GM12892 (cell line): ENCODE measurements at places on chromosomes 4 and X.

GRCh38 chrX:25531096-25531495, 515.3 kb upstream of the ARX start:
- no peak for DNase-seq

GRCh38 chrX:24899391-24899790, 116.4 kb downstream of the ARX start:
- no peak for DNase-seq

DNA sequence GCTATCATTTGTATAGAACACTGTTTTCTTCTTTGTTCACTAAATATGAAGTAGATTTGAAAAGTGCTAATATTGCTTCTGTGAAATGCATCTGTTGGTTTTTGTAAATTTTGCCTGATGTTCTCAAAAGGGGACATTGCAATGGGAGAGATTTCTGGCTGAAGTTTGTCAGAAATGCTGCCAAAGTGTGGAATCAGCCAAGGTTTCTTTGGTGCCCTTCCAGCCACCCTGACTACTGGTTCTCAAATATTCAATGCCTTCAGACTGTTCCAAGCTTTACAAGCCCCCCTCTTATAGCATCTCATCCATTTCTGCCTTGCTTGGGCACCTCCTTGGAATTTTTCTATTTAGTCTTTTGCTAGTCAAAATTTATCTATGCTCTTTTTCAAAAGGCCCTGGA, 60.6 kb upstream of the TMLHE start:
- DNase-seq, result no peak

DNA sequence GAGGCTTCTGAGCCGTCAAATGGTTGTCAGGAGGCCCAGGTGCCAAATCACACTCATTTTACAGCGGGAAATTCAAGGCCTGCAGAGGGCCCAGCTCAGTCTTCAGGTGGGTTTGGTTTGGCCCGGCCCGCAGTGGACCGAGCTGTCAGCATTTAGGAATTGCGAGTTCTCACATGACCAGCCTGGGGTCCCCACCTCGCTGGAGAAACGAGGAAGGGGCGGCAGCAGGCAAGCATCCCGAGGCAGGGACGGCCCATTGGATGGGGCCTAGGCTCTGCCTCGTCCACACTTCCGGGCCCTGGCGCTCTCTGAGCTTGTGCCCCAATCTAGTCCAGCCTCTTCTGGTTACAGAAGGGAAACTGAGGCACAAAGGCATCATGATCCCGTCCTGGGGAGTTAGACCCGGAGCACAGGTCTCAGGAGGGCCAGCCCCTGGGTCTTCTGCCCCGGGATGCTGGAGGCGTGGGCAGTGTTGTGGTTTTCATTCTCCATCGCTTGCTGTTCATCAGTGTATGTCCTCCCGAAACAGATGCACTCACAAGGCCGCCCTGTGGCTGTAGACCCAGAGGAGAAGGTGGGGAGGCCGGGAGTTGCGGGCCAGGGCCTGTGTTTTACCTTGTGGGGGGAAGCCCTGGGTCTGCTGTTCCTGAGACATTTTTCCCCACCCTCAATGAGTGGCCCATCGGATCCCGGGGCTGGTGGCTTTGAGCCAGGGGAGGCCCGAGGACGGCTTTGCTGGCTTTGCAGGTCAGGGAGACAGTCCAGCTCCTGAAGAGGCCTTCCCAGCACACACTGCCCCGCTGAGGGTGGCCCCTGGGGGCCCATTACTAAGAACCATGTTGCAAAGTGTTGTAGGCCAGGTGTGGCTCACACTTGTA, 8.9 kb downstream of the PSAPL1 start:
- DNase-seq, result no peak

GRCh38 chr4:8262637-8263322, 6.8 kb upstream of the HTRA3 start:
- no peak for DNase-seq

DNA sequence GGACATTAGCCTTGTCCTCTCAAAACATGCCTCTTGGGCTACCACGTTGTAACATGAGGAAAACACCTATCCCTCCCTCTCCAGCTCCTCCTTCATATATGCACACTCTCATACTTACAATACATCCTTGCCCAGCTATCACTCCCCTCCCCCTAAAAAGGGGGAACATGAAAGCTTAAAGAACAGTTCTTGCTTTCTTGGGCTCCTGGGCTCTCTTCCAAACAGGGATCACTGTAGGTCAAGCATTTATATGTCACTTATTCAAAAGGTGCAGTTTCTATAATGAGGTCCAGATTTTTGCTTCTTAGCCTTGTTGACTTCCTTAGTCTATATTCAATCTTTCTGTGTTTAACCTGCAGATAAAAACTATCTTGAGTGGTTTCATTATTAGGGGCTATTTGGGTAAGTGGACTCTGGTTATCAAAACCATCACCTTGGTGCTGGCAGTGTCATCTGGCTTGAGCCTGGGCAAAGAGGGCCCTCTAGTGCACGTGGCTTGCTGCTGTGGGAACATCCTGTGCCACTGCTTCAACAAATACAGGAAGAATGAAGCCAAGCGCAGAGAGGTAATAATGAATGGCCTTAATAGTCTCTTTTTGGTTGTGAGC, 119.4 kb downstream of the AKAP4 start:
- no peak for DNase-seq

GRCh38 chr4:109026588-109026987, 263.7 kb upstream of the ETNPPL start:
- DNase-seq, result no peak

DNA sequence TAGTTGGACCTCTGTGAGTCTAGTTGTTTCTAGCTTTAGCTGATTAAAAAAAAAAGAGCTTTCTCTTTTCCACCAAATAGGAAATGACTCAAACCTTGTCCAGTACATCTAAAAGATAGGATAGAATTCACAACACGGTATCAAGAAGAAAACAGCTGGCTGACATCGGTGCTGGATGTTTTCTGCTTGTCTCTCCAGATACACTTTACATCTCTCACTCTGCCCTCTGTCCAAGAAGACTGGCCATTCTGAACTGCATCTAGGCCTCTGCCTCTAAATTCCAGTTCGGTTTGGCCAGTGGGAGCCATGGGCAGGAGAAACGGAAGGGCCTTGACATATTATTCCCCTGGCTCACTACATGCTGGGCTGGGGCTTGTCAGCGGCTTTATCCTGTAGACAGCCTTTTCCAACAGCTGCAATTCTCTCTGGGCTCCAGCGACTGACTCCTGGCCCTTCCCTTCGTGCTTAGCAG, 57.3 kb upstream of the SHISA3 start:
- DNase-seq, result no peak

- DNase-seq, result no peak
These were observed 349.4 kb downstream of the FAT4 start for GRCh38 chr4:125663896-125664767.

- DNase-seq, result no peak
These were observed 22.7 kb downstream of the FABP2 start for GRCh38 chr4:119299260-119299671.

DNA sequence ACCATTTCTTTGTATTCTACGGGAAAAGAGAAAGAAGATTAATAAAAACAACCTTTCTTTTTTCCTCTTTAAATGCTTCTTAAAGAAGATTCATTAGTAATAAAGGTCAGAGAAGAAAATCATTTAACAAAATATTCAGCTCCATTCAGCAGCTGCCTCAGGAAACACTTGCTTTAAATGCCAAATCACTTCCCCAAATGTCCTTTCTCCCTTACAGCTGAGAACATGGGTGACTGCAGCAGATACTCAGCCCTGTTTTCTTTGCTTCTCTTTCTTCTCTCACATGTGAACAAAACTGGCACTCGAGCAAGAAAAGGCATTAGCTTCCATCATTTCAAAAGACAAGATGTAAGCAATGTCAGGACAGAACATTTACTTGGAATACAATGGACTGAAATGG, 120.2 kb downstream of the INPP4B start:
- DNase-seq, result no peak

- no peak for DNase-seq
These were observed 23.8 kb downstream of the CTSO start for GRCh38 chr4:155929833-155930232.

GRCh38 chr4:105150503-105150902, 3.8 kb downstream of the TET2 start:
- DNase-seq, result no peak

DNA sequence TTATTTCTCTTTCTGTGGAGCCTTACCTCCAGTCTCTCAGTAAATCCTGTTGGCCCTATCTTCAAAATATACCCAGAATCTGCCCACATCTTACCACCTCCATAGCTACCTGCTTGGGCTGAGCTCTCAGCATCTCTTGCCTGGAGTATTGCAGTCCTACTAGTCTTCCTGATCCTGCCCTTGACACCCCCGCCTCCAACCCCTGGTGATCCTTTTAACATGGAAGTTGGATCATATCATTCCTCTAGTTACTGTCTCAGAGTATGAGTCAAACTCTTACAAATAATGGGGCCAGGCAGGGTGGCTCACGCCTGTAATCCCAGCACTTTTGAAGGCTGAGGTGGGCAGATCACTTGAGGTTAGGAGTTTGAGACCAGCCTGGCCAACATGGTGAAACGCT, 43.1 kb upstream of the SETD7 start:
- DNase-seq, result no peak

DNA sequence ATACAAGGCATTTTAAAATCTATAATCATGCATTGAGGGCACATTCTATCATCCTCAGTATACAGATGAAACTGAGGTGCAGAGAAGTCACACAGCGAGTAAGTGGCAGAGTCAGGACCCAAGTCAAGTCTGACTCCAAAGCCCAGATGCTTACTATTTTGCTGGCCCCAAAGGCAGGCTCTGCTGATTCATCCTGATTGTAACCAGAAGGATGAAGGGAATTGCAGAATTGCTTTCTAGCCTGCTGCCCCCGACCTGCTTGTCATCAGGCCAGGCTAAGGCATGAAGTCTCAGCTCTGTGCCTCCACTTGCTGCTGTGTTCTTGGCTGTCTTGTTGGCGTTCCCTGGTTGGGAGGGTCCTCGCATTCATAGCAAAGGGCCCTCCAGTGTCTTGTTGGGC, 62.7 kb downstream of the SLC9A6 start:
- no peak for DNase-seq

- DNase-seq, result no peak
These were observed 2.4 kb upstream of the MBNL3 start for GRCh38 chrX:132491191-132491590.

GRCh38 chr4:76753814-76754213, 144.1 kb downstream of the SOWAHB start:
- no peak for DNase-seq

DNA sequence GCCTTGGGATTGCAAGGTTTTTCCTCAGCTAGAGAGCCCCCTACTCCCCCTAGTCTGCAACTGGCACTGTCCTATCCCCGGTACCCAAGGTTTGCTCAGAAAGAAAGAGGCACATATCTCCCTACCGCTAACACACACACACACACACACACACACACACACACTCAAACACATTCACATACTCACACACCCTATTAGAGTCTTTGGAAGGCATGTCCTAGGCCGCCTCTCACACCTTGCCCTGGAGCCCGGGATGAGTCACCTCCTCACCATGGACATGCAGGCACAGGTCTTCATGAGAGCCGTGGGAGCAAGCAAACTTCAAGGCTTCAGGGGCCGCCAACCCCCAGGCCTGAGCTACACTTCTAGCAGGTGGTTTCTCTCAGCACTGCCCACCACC, 49.2 kb downstream of the PJA1 start:
- no peak for DNase-seq

DNA sequence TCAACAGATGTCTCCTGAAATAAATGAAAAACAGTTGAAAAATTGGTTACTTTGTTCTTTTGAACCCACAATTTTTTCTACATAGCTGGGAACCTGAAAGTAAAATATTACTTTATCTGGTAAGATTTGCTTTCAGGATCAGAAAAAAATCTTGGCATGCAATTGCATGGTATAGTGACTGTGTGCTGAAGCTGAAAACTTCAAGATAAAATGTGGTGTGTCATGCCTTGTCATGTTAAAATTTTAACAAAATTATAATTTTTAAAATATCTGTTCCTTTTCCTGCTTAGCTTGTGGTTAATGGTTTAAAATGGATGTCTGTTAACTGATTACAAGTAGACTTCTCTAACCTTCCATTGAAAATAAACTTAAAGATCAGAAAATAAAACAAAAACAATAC, 904.8 kb downstream of the PDHA2 start:
- no peak for DNase-seq

DNA sequence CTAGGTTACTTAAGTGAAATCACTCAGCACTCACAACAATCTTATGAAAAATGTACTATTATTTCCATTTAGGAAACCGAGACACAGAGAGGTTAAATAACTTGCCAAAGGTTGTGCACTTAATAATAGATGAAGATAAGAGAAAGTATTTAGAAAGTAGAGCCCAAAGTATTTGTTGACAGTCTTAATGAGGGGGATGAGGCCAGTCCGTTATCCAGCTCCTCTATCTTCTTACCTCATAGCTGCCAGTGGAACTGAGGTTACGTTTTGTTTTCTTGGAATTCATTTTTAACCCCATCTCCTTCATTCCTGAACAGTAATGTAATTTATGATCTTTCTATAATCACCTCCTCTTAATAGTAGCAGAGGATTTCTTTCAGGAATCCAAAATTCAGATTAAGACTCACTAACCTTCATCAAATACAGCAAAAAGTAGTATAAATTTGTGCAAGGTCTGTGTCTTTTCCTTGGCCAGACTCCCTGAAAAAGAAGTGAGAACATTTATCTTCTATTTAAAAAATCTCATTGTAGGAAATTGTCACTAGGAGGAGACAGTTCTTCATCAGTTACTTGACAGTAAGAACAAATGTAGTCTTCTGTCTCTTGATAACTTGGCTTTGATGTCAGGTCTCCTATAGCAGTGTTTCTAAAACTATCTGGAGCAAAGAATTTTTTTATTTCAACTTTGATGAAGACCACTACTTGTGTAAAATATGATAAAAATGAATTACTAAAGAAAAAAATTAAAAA, 35.5 kb downstream of the F8 start:
- no peak for DNase-seq

DNA sequence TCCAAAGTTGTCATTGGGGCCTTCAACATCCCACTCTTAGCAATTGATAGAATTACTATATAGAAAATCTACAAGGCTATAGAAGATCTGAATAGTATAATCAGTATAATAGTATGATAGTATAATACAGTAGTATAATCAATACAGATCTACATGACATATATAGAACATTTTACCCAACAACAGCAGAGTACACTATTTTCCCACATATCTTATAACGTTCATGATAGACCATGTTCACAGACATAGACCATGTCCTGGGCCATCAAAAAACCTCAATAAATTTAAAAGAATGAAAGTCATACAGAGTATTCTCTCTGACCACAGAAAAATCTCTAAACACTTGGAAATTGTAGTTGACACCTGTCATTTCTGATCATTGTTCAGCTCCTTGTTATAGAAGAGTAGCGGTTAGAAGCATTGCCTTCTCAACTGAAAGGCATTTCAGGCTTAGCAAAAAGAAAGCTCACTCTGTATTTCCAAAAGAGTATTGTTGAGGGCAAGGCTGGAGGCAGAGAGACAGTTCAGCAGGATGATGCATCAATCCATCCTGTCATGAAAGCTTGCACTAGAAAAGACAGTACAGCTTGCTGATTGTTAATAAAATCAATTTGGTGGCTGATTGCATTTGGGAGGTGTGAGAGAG, 38.8 kb upstream of the ARMCX5 start:
- DNase-seq, result no peak

DNA sequence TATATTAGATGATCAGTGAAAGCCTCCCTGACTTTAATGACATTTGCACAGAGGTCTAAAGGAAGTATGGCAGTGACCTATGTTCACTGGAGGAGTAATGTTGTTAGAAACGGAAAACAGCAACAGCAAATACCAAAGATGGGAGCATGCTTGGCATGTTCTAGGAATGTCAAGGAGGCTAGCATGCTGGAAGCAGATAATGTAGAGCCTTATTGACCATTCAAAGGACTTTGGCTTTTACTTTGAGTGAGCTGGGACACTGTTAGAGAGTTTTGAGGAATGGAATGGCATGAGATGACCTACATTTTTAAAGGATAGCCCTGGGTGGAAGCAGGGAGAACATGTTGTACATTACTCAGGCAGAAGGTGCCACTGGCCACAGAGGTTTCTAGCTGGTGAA, 6.0 kb downstream of the RPA4 start:
- DNase-seq, result no peak
